ENCODE measurements at places on chromosomes 4 and X.

GRCh38 chrX:18394477-18394876 is 30.9 kb upstream of the CDKL5 start:
- DNase-seq = no peak

DNA sequence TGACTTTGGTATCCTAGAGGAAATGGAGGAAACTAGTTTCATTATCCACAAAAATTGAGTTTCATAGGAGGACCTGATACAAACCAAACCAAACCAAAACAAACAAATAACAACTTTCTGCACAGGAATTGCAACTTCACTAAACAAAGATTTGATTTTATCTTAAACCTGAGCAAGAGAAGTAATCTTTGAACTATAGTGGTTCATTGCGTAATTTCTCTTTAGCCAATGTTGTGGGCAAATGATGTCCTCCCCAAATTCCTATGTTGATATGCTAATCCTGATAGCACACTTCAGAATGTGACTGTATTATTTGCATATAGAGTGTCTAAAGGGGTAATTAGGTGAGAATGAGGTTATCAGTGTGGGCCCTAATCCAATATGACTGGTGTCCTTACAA is 102.4 kb downstream of the CAMK2D start:
- DNase-seq = no peak

- DNase-seq = no peak
Observed at GRCh38 chr4:70754990-70755688, 33.4 kb downstream of the RUFY3 start.

DNA sequence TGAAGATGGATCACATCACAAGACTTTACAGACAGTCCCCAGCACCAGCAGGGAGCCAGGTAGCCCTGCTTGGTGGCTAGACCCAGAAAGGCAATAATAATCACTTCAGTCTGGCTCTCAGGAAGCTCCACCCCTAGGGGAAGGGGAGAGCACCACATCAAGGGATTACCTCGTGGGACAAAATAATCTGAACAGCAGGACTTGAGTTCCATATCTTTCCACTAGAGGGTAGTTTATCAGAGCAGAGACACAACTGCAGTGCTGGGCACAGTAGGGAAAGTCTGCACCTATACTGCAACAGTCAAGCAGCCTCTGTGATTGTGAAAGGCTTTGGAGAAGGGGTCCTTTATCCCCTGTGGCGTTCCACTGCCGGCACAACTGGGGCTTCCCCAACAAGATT is 547.0 kb upstream of the POU3F4 start:
- no peak for DNase-seq

- no peak for DNase-seq
Observed at GRCh38 chrX:39840133-39840532, 257.6 kb downstream of the BCOR start.

GRCh38 chr4:84699001-84699671 is 116.2 kb downstream of the CDS1 start:
- DNase-seq = no peak

GRCh38 chrX:22577181-22577580 is 304.5 kb downstream of the CBLL2 start:
- DNase-seq = no peak

GRCh38 chrX:151771726-151772125 is 37.2 kb downstream of the CNGA2 start:
- DNase-seq = no peak

GRCh38 chr4:76012388-76012801 is 5.1 kb upstream of the CXCL9 start:
- no peak for DNase-seq

GRCh38 chrX:65750674-65751469 is 83.4 kb downstream of the MSN start:
- peak; percentile 84 for DNase-seq

GRCh38 chr4:41189076-41189475 is 25.3 kb downstream of the APBB2 start:
- DNase-seq = no peak

GRCh38 chrX:142251202-142251601 is 46.1 kb upstream of the MAGEC2 start:
- DNase-seq = no peak

GRCh38 chrX:14359316-14359715 is 170.0 kb upstream of the GLRA2 start:
- DNase-seq = no peak

DNA sequence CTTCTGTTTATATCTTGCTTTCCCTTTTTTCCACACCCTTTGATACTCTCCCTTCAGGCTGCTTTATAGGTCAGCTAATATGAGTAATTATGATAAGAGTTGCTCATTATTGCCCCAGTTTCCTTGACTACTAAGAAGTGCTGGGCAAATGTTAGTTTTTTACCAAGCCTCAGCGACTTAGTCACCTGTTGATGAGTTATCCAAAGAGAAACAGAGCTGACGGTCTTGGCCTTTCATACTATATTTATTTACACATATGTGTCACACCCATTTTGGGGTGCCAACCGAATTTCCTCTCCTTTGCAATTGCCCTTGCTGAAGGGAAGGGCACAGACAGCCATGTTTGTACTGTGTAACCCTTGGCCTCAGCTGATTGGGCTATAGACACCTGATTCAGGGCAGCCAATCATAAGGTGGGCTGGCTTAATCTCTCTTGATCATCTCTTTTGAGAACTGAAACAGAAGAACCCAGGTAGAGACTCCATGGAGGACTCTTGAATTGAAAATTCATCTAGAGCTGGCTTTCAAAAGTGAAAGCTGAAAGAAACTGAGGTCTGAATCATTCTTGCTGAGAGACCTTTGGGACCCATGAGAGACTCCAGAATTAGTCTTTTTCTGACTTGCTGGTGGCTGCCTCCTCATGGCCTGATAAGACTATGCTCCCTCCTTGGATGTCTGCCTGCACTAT is 111.7 kb upstream of the RPS6KA3 start:
- no peak for DNase-seq

DNA sequence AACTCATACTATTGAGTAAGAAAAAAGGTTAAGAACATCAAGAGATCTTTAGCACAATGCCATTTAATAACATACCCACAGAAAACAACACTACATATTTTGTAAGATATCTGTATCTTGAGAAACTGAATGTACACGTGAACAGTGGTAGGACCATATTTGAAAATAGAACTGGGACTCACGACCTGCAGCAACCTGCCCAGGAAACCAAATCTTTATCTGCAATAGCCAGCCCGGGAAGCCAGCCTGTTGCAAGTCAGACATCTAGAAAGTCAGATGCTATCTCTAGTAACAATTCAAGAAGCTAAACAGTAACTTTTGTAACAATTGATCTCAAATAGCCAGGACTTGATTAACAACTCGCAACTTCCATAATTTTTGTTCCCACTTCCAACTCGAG is 52.6 kb upstream of the SOD3 start:
- no peak for DNase-seq

- DNase-seq = no peak
Observed at GRCh38 chr4:113701169-113701568, 60.4 kb downstream of the CAMK2D start.

DNA sequence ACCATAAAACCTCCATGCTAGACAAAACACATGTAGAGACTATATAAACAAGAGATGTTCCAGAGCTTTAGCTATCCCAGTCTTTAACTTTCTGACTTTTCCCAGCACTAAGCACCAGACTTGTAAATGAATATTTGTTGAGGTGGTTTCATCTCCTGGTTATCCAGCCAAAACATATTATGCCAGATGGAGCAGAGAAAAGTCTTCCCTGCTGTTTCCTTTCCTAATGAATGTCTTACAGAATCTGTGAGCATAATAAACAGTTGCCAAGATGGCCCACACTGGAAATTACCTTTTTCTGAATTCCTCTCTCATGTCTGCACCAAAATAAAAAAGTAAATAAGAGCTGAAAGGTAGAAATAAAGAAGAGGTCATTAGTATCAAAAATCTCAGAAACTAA is 159.2 kb downstream of the TECRL start:
- DNase-seq = no peak

- no peak for DNase-seq
Observed at GRCh38 chrX:111040377-111041017, 55.5 kb upstream of the PAK3 start.

GRCh38 chr4:145012841-145013240 is 85.2 kb downstream of the ANAPC10 start:
- no peak for DNase-seq

DNA sequence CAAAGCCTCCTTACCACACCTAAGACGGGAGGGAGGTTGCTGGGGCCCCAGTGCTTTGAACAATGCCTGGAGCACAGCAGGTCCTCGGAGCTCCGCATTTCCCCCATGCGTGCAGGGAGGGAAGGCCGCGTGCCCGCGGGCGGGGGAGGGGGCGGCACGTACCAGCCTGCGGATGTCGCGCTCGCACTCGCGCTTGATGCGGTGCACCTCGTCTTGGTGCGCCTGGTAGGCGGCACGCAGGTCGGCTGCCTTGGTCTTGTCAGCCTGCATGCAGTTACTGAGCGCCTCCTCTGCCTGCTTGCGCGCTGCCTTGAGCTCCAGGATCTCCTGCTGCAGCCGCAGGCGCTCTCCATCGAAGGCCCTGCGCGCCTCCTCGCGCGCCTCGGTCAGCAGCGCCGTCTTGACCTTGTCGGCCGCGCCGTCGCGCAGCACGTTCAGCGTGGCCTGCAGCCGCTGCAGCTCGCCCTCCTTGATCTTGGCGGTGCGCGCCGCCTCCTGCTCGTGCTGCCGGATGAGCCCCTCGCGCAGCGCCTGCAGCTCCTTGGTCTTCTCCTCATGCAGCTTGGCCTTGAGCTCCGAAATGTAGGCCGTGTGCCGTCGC is 87.2 kb upstream of the C4orf50 start:
- no peak for DNase-seq

Data from T-helper 1 cell (primary cell).